ENCODE measurements at places on chromosomes 6 and 20. TPM values are rescaled to one million over a fixed set of nuclear protein-coding genes. Genes with fewer than 3 reads are reported as not detected.

DNA sequence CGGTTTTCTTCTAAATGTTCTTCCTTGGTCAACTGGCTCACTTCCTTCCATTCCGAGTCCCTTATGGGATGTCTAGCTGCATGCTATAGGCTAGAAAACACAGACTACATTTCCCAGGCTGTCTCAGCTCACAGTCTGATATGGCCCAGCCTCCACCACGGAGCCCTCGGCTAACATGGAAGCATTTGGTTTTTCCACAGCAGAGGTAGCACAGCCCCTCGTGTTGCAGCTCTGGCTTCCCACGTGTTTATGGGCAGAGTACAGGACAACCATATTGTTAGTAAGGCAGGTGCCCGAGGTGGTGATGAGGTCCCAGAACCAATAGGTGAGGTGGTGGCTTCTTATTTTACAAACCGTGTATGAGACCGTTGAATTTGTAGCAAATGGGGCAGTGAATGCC, 8.7 kb downstream of the GPLD1 start:
- DNase-seq, result no peak

Gene TNXB
- 231 TPM for total RNA-seq

- DNase-seq, result no peak
Observed at GRCh38 chr6:112017169-112017568, 36.7 kb upstream of the CCN6 start.

- DNase-seq, result no peak
Observed at GRCh38 chr6:133896344-133896721, 7.4 kb downstream of the TCF21 start.

Gene KCNQ2
- not detected for total RNA-seq

Measured in tibial nerve (tissue), 4 donors.